NCI-H187 (cell line): ENCODE measurements at places on chromosomes 6 and 20.

- DNase-seq: no peak
Observed at GRCh38 chr6:78947962-78948361, 80.6 kb downstream of the IRAK1BP1 start.

- no peak for DNase-seq
Observed at GRCh38 chr6:135830452-135830881, 21.0 kb upstream of the PDE7B start.

DNA sequence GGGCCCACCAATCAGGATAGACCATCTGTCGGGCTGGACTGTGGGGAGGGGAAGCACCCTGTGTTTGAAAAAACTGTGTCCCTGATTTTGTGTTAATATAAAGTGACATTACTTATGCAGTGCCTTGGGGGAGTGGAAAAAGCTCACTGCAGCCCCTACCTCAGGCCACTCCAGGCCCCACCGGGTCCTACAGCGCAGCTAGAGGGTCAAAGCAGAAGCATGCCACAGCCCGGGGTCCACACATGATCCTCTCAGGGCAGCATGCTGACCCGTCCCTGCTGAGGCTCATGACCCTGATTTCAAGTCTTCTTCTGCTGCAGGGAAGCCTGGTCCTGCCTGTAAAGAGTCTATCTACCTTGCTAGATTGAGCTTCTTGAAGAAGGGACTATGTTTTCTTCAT, 133.0 kb upstream of the PLCB4 start:
- DNase-seq: no peak

GRCh38 chr6:169949511-169950097, 198.2 kb downstream of the ERMARD start:
- DNase-seq: no peak

DNA sequence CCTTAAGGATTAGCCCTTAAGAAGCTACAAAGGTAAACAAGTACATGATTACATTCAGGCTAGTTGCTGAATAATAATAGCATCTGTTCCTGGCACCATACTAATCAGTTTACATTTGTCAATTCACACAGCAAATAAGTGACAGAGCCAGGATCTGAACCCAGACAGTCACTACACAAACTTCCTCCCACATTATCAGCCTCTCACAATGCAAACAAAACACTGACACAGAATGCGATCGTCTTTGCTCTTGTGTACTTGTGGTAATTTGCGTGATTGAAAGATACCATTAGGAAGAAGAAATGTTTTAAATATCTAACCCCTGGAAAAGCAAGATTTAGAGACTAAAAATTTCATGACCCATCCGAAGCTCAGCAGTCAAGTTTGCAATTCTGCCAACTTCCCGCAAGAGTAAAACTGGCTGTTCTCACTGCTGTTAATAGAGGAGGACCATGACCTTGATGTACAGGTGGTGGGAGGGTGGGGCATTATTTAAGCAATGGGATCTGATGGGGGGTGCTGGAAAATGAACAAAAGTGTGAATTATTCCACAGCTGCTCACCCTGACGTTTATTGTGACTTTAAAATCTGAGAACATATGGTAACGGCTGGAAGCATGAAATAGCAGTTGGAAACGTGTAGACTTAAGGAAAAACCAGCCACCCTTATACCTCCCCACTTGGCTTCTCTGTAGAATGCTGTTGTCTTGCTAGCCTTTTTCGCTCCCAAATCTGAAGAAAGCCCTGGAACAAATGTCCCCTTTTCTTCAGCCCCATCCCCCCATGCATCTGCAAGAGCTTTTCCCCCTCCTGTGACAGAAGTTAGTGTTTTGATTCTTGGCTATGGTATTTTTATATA, 95.3 kb upstream of the ARMC2 start:
- DNase-seq: no peak

- DNase-seq: no peak
Observed at GRCh38 chr20:45963059-45964005, 8.7 kb downstream of the ZNF335 start.

DNA sequence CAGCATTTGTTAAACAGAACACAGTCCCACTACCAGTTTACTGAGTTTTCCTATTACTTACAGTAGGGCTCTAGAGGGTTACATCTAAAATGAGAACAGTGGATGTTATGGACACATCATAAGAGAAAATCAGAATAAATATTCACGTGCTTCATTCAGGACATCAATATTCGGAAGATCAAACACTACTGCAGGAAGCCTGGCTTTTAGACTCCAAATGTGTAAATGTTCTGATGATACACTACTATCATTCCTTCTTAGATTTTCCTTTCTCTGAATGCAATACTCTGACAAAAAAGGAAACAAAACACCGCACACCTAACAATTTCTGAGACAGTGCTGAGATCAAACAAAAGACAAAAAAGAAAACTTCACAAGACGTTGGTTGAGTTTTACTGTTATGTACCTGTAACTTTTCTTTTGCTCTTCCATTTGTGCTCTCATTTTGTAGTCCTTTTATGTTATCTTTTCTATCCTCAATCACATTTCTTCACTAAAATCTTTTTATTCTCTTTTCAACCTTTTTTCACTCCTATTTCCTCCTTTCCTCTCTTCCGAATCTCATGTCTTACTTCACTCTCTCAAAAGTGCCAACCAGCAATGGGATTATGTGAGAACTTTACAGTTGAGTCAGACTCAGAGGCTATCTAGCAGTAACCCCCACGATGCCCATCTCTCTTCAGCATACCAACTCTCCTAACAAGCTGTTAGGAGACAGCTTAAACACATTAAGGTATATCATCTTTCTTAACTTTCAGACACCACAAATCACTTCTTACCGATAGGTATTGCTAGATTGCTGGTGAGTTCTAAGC, 1.7 kb downstream of the FAM184A start:
- DNase-seq: no peak

DNA sequence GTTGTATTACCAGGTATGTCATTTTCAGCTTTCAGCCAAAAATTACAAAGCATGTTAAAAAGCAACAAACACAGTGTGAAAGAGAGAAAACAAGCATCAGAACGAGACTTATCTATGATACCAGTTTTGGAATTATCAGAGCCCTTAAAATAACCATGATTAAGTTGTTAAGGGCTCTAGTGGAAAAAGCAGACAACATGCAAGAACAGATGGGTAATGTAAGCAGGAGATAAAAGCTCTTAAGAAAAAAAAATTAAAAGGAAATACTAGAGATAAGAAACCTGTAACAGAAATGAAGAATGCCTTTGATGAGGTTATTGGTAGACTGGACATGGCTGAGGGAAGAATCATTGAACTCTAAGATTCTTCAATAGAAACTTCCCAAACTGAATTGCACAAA, 127.5 kb upstream of the SCGN start:
- DNase-seq: no peak

GRCh38 chr6:101118136-101118396, 236.9 kb upstream of the ASCC3 start:
- no peak for DNase-seq

- DNase-seq: peak; percentile 61
Observed at GRCh38 chr6:34526992-34527728, 29.0 kb downstream of the SPDEF start.

GRCh38 chr6:140977403-140977802, 1155.3 kb upstream of the GJE1 start:
- no peak for DNase-seq
